ENCODE measurements at places on chromosomes 6 and 20.

GRCh38 chr6:31927242-31927862 lies at the start of gene C2:
Gene C2, plus strand, starts transcription at chr6:31927717. Its CDS starts 36 bp downstream, at chr6:31927753.
- no peak for DNase-seq

DNA sequence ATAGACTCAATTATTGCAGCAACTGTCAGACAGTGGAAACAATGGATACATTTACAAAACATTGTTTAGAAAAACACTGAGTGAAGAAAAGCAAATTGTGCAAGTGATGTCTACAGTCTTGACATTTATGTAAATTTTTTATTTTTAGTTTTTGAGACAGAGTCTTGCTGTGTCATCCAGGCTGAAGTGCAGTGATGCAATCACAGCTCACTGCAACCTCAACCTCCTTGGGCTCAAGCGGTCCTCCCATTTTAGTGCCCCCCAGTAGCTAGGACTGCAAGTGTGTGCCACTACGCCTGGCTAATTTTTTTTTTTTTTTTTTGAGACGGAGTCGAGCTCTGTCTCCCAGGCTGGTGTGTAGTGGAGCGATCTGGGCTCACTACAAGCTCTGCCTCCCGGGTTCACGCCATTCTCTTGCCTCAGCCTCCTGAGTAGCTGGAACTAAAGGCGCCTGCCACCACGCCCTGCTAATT lies 9.7 kb downstream of the CNBD2 start:
- DNase-seq: no peak

DNA sequence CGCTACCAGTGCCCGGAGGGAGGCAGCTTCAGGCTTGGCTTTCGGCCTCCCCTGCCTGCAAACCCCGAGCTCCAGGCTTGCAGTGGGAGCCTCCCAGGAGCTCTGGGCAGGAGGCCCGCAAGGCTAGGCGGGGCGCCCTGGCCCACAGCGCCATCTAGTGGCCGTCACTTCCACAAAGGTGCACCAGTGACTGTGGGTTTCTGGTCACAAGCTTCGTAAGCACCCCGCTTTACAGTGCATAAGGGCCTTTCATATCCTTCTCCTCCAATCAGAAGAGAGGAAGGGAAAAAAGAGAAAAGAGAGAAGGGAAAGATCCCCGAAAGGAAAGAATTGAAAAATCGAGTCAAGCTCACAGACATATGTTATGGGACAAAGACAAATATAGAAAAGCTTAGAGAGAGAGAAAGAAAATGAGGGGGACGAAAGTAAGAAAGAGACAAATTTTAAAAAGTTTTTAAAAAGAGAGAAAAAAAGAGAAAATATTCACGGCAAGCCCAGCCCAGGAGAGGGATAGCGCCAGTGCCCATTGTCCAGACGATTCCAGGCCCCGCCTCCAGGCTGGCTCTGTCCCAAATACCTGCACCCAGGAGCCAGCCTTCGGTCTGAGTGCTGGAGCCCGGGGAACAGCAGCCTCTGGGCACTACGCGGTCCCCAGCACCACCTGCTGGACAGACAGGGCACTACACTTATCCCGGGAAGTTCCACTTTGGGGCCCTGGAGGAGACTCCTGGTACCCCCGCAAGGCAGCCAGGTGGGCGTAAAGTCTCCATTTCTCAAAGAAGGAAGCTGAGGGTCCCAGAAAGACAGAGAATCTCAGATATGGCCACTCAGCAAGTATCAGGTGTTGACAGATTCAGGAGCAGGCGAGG lies 207.1 kb downstream of the PREX1 start:
- DNase-seq: peak; percentile 94

DNA sequence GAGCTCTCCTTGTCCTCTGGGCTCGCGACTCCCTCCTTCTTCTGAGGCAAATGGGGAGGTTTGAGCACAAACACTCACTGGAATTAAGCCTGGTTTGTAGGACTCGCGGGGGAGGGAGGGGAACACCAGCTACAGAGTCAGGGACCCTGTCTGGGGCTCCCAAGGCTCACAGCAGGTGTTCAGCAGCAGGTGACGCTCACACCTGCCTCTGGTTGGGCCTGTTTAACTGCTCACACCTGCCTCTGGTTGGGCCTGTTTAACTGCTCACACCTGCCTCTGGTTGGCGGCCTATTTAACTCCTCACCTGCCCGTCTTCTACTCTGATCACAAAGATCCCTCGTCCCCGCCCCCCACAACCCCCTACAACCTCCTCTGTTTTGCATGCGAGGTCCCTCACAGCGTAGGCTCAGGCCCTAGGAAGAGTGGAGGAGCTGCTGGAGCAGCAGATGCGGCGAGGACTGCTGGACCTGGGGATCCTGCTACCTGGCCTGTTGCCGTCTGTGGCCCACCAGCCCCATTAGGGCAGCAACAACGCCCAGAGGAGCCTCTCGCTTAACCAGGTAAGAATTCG lies 181.9 kb downstream of the ERMARD start:
- no peak for DNase-seq

DNA sequence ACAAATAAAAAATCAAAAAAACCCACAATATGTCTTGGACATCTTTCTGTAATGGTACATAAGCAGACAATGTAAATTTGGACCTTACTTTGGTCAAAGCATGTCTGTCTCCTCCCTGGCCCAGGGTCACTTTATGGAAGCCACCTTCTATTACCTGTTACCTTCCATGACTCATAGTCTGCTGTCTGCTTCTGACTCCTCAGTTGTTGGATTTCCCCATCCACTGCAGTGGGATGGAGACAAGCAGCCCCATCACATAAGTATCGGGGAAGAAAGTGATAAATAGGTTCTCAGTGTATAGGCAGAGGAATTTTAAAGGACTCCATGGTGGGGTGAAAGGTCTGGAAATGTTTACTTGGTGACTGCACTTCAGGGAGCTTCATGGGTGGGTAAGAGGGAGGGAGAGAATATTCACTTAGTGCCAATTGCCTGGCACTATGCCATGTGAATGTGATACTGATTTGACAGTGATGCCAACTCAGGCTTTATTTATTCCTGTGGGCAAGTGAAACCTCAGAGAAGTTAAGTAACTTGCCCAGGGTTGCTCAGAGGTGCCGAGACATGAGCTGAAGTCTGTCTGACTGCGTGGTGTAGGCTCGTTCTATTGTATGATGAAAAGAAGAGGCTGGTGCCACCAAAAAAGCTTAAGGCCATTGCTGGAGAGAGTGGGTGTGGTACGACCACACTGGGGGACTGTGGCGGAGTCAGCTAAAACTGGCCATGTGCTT lies 175.6 kb upstream of the RNF24 start:
- DNase-seq: no peak

DNA sequence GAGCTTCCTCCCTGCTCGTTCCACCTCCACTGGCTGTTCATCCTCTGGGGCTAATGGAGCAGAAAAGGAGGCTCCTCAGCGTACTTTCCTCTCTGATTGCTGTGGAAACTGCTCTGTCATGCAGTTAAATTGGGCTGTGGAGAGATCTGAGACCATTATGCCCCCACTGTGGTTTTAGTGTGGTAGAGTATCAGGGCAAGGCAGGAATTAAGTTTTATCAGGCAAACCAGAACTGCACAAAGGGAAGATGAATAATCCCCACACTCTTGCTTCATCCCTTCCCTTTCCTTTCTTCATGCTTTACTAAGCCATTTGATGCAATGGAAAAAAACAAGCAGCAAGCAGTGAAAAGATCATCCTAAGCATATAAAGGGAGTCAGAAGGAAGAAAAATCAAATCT lies 11.9 kb upstream of the ME1 start:
- DNase-seq: no peak

- DNase-seq: no peak
Observed at GRCh38 chr20:62734326-62734725, 25.7 kb downstream of the NTSR1 start.

GRCh38 chr20:51218603-51219002 lies 195.7 kb upstream of the KCNG1 start:
- no peak for DNase-seq

- no peak for DNase-seq
Observed at GRCh38 chr20:31849306-31849930, 4.0 kb upstream of the FOXS1 start.

- DNase-seq: no peak
Observed at GRCh38 chr20:3167738-3168078, 5.6 kb downstream of the LZTS3 start.

GRCh38 chr6:54390362-54390761 lies 82.1 kb downstream of the TINAG start:
- DNase-seq: no peak

GRCh38 chr20:33019465-33020277 lies 11.8 kb upstream of the BPIFB6 start:
- no peak for DNase-seq

- no peak for DNase-seq
Observed at GRCh38 chr20:20371083-20371482, 3.2 kb downstream of the INSM1 start.

- no peak for DNase-seq
Observed at GRCh38 chr6:134077301-134077700, 24.9 kb upstream of the SLC2A12 start.

DNA sequence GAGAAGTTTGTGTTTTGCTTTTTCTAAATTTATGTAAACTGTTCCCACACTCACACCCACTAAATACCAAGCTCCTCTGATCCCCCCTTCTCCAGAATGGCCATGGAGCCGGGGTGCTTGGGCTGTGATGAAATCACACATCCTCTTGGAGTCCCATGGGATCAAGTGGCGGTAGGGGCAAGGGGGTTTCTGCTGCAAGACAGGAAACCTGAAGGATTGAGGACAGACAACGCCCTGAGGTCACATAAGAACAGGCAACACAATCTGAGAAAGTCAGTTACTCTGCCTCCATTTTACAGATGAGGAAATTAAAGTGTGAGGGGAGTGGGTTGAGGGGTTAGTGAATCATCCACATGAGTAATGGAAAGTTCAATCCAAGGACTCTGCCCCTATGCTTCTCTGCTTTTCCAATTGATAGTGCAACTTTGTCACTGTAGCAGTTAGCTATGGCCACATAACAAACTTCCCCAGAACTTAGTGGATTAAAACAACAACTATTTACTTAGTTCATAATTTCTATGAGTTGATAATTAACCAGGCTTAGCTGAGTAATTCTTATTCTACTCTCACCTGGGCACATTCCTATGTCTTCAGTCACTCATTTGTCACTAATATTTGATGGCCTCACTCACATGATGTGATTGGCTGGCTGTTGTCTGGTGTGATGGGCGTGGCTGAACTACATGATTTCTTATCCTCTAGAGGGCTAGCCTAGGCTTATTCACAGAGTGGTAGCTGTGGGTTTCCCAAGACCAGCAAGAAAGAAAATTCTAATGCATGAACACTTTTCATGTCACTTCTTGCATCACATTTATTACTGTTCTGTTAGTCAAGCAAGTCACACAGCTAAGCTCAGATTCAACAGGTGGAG lies 311.1 kb upstream of the RNF24 start:
- no peak for DNase-seq

DNA sequence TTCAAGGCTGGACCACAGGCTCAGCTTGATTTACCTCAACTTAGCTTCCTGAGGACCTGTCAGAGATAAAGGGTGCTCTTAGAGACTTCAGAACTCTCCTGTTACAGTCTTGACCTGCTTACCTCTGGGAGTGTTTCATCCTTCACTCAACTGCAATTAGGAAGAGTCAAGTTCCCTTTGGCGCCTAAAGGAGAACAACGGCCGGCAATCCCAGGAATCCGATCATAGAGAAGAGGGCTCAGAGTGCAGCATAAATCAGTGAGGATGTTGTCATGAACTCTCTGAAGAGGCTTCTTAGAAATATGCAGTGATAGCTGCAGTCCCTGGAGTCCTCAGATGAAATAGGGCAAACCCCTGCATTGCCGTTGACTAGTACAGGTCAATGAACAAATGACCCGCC lies 36.4 kb downstream of the LYRM2 start:
- no peak for DNase-seq

GRCh38 chr20:42118409-42119125 lies 500.4 kb upstream of the CHD6 start:
- DNase-seq: peak; percentile 34

GRCh38 chr6:111210194-111210728 lies 123.0 kb downstream of the SLC16A10 start:
- DNase-seq: peak; percentile 34

GRCh38 chr6:163364641-163365040 lies 49.9 kb upstream of the QKI start:
- no peak for DNase-seq

DNA sequence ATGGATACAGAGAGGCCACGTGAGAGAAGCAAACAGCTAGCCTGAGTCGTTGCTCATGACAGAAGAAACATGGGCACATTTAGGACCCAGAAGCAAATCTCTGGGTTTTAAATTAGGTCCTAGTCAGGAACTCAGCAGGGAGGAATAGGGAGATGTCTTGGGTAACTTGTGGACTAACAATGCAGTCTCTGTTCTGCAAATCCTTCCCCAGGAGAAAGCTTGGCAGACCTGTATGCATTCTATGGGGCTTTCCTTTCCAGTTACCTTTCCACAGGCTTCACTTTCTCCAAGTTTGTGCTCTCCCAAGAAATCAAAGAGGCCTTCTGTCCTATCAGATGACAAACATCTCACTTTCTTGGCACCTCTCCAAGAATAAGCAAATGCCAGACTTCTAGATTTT lies 47.2 kb upstream of the PLCB4 start:
- DNase-seq: peak; percentile 58

DNA sequence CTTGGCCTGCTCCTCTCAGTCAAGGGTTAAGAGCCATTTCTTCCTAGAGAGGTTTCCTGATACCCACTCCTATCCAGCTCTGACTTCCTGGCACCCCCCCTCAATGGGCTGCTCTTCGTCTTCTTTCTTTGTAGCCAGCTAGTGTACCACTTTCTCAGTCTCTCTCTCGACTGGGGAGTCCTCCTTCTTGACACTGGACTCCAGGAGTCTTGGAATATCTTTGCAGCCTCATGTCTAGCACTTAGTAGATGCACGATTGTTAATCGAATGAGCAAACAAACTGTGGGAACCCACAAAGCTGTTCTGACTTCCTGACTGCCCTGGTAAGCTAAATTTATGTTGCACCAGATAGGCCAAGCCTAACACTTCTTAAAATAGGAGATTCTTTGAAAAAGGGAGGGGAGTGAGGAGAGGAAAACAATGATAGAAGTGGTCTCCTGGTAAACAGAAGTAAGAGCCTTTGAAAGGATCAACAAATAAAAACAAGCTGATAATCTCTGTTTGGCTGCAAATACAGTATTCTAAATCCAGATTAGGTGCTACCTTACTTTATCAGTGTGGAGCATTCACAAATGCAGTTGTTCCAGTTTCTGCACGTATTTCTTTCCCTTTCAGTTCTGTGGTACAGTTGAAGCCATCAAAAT lies 160.1 kb upstream of the CITED2 start:
- no peak for DNase-seq

DNA sequence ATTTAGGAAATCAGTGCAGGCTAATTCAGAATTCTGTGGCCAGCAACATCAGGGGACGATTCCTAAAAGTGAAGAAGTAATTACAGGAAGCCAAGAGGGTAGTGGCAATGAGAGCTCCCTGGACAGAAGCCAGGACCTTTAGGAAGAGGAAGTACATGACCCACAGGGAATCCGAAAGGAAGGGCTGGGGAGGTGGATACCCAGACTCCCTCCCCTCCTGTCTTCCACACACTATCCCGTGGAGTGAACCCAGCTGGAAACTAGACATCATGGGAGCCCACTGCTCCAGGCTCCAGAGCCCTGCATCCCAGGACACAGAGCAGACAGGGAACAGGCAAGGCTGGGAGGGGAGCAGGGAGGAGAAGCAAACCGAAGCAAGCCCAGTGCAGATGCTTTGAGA lies 83.0 kb downstream of the SNX5 start:
- no peak for DNase-seq
